Fibroblast of gingiva (primary cell): ENCODE measurements at places on chromosomes 13 and 19.

GRCh38 chr13:30158774-30159445 lies 148.4 kb downstream of the KATNAL1 start:
- peak; percentile 78 for DNase-seq

DNA sequence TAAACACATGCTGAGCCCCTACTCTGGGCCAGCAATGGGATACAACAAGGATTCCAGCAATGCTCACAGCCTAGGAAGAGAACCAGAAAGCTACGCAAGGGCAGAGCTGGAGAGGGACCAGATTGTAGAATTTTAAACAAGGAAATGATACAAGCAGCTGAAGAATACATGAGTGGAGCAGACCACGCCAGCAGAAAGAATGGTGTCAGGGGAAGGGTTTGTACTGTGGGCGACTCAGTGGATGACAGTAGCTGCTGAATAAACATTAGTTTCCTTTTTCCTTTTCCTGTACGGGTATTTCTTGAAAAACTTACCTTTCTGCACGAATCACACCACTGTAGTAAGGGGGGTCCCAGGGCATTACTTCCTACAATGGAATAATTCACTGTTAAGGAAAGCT lies 30.7 kb downstream of the MIPEP start:
- no peak for DNase-seq

DNA sequence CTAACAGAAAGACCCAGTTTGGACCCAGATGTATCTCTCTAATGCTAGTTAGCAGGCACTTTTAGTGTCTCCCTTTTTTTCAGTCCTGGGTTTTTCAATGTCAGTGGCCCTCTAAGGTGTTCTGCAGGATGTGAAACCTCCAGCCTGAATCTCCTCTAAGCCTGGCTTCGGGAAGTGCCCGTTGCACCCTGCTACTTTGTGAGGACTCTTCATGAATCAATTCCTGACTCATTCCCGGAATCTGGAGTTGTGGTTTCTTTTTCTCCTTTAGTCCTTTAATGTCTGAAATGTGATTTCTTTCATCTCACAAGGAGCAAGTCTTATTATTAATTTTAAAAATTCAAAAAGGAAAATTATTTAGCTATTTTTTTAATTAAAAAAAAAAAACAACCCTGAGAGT lies 116.0 kb downstream of the ZNF536 start:
- no peak for DNase-seq

GRCh38 chr13:61086087-61086486 lies 329.6 kb downstream of the PCDH20 start:
- DNase-seq = no peak

- peak; percentile 83 for DNase-seq
These were observed 21.5 kb upstream of the GARRE1 start for GRCh38 chr19:34232566-34233481.

GRCh38 chr13:67223024-67223423 lies 7.1 kb downstream of the PCDH9 start:
- peak; percentile 31 for DNase-seq

- peak; percentile 27 for DNase-seq
These were observed 156.0 kb downstream of the KCTD12 start for GRCh38 chr13:76730220-76730619.

DNA sequence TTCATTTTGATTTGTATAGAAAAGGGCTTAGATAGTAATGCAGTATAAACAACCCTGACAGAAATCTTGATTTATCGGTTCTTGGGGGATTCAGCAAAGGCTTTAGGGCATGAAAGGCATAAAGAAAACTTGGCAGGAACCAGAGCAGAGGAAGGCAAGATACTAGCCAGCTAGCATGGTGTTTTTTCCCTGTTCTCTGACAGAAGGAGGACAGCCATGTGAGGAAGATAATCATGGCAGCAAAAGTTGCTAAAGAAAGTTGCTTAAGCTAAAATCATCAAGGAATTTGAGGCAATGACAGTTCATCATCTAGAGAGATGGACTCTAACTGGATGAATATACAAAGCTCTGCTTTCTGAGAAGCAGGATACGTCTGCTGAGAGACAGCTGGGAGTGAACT lies 294.1 kb downstream of the KCNRG start:
- DNase-seq = no peak

DNA sequence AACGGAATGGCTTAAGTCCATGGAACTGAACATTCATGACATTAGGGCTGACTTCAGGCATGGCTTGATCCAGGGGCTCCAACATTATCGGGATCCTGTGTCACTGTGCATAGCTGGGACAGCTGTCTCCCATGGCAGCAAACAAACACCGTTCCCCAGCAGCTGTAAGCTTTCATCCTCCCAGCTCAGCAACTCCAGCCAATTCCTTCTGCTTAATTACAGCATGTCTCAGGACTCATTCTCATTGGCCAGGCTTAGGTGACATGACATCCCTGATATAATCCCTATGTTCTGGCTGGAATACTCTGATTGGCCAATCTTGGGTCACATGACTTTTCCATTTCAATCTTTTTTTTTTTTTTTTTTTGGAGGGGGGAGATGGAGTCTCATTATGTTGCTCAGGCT lies 10.9 kb upstream of the TLE5 start:
- DNase-seq = peak; percentile 71

- DNase-seq = no peak
These were observed 507.2 kb upstream of the SLC10A2 start for GRCh38 chr13:103573446-103573845.

- DNase-seq = no peak
These were observed 115.0 kb downstream of the GGACT start for GRCh38 chr13:100473501-100474044.

- DNase-seq = no peak
These were observed 197.2 kb downstream of the RAP2A start for GRCh38 chr13:97631158-97631557.

DNA sequence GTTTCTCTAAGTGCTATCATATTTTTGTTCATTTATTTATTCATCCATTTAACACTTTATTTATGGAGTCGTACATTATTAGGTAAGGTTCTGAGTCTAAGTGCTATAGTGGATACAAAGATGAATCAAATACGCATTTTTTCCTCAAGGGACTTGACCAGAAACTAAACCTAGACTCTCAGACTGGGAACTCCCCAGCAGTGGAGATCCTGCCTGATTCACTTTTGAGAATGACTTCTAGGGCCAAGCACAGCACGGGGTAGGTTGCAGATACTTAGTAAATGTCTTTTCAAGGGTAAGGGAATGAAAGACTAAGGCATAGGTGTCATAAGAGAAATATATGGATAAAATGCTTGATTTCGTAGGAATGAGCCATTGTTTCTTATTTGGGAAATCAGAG lies 7.2 kb downstream of the DNAJC15 start:
- no peak for DNase-seq

- DNase-seq = no peak
These were observed 29.9 kb downstream of the CEBPG start for GRCh38 chr19:33403221-33403972.

DNA sequence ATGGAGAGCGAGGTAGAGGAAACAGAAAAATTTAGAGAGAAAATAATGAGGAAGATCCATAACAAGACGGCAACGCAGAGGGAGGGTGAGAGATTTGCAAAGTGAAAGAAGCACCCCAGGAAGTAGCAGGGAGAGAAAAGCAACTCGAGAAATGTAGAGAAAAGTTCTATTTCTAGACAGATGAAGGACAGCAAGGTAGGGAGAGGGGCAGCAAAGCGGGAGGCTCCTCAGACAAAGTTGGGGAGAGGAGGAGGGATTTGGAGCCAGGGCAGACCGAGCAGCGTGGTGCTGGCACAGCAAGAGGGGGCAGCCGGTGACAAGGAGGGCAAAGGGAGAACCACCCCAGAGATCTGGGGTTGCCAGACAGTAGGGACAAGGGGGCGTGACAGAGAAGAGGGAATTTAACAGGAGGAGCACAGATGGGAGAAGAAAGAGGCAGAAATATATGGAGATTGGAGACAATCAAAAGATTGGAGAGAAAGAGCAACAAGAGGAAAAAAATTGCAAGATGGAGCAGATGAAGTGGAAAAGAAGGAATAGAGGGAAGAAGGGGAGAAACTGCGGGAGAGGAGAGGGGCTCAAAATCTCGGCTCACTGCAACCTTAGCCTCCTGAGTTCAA lies 989 bp downstream of the ZNF766 start:
- DNase-seq = peak; percentile 33

- no peak for DNase-seq
These were observed 3.1 kb downstream of the CEACAM3 start for GRCh38 chr19:41799444-41800000.

DNA sequence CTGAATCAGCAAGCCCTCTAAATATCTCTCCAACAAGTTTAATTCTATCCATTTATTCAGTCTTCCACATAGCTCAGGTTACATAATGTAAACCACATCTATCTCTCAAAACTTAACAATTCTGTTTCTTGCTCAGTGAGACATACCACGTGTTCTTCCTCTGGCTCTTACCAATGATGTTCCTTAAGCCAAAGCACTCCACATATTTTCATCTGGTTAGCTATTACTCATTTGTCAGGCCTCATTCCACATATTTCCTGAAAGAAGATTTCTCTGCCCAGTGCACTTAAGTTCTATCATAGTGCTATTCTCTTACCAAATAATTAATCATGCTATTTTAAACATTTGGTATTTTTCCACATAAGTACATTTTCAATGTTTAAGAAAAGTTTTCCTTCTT lies 403.3 kb upstream of the ATXN8OS start:
- DNase-seq = no peak

GRCh38 chr13:32036126-32036695 lies 4.6 kb downstream of the FRY start:
- no peak for DNase-seq

- DNase-seq = peak; percentile 30
These were observed 112.2 kb downstream of the IER2 start for GRCh38 chr19:13262450-13262849.

DNA sequence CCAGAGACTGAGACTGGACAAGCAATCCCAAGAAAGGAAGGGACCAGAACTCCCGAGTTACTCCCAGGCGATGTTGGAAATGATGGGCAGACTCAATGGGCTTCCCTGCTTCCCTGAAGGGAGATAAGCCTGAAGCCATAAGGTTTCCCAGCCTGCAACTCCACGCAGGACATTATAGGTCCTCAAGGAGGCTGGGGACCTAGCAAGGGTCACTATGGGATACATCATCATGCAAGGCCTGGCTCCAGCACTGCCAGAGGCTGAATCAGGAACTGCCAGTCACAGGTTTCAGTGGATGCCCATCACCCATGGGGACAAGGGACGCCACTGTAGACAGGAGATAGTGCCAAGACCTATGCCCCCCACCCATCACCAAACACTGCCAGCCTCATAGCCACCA lies 338.7 kb downstream of the IRS2 start:
- no peak for DNase-seq

- no peak for DNase-seq
These were observed 17.3 kb downstream of the MPND start for GRCh38 chr19:4360641-4361151.

- no peak for DNase-seq
These were observed 6.5 kb upstream of the KCTD4 start for GRCh38 chr13:45207319-45207718.

GRCh38 chr19:18644196-18645034 lies 7.6 kb downstream of the KLHL26 start:
- DNase-seq = no peak

DNA sequence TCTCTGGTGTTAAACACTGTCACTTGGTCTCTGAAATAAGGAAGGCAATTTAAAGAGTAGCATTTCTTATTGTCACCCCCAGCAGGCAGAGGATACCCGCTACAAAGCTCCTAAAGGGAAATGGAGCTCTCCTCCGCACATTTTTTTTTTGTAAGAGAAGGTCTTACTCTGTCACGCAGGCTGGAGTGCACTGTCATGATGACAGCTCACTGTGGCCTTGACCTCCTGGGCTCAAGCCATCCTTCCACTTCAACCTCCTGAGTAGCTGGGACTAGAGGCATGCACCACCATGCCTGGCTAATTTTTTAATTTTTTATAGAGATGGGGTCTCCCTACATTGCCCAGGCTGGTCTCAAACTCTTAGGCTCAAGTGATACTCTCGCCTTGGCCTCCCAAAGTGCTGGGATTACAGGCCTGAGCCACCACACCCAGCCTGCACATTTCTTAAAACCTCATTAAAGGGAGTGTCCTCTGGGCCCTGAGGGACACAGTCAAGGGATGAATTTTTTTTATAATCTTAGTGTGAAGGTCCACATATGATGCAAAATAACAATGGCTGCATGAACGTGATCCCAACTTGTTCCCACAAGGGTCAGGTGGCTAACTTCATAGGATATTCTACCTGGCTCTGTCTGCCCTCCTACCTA lies 32.1 kb downstream of the SLC25A30 start:
- DNase-seq = no peak

GRCh38 chr19:51726049-51726448 lies 2.3 kb upstream of the HAS1 start:
- DNase-seq = peak; percentile 83

GRCh38 chr19:7497292-7497691 lies 8.5 kb upstream of the PEX11G start:
- no peak for DNase-seq

- DNase-seq = no peak
These were observed 217.0 kb upstream of the OBI1 start for GRCh38 chr13:78875792-78876580.
